Temporal lobe (tissue), 4 donors: ENCODE measurements at places on chromosomes 1 and 21. TPM values are rescaled to one million over a fixed set of nuclear protein-coding genes. Genes with fewer than 3 reads are reported as not detected.

RHD gene
- 0.25 TPM for total RNA-seq

CHD5 gene
- total RNA-seq, result 35.2 TPM

TDRD10 gene
- total RNA-seq, result 0.49 TPM

RNF19B gene
- 31.5 TPM for total RNA-seq

MATN1 gene
- under 0.01 TPM for total RNA-seq

ADSS2 gene
- 46.0 TPM for total RNA-seq

TMEM82 gene
- not detected for total RNA-seq

DCDC2B gene
- total RNA-seq, result not detected

KPRP gene
- not detected for total RNA-seq

AGMAT gene
- total RNA-seq, result 0.25 TPM

SPRR1B gene
- not detected for total RNA-seq

GPR3 gene
- 0.25 TPM for total RNA-seq

NTNG1 gene
- total RNA-seq, result 6.4 TPM
